Stimulated activated CD8-positive, alpha-beta memory T cell treated with anti-CD3 and anti-CD28 coated beads, Interleukin-12 subunit alpha, Interleukin-12 subunit beta, amount 100 ng/mL, for 4 hours (primary cell): ENCODE measurements at places on chromosomes 4 and X.

- DNase-seq, result no peak
Observed at GRCh38 chrX:56057325-56057724, 174.8 kb upstream of the KLF8 start.

GRCh38 chrX:13902406-13902805, 85.5 kb upstream of the GPM6B start:
- DNase-seq, result no peak

DNA sequence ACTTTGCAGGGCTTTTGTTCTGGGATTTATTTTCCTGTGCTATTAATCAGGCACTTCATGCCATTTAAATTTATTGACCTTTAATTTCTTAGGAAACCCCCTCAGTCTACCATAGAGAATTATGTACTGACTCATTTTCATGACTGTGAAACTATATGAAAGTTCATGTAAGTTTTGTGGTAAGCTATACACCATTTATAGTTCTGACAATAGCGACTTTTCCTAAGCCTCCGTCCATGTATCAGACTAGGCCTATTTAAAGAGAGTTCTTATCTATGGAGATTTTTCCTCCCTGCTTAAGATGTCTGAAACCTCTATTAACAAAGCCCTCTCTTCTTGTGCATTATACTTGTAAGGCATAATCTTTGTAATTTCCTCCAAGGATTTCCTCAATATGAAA, 111.6 kb downstream of the AFF2 start:
- DNase-seq, result no peak

DNA sequence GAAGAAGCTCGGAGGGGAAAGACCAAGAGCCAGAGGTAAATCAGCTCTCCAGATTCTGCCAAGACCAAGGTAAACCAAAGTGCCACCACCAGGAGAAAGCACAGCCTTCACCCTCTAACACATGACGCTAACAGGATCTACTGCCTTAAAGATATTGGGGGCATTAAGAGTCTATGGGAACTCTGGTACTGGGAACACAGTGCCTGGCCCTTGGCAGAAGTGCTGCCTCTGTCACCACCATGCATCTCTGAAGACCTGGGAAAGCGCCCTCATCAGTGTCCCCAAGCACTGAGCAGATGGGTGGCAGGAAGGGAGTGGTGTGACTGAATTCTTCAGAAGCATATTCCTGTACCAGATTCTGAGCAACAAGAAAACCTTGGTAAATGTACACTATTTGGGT, 1.3 kb downstream of the QDPR start:
- DNase-seq, result no peak

DNA sequence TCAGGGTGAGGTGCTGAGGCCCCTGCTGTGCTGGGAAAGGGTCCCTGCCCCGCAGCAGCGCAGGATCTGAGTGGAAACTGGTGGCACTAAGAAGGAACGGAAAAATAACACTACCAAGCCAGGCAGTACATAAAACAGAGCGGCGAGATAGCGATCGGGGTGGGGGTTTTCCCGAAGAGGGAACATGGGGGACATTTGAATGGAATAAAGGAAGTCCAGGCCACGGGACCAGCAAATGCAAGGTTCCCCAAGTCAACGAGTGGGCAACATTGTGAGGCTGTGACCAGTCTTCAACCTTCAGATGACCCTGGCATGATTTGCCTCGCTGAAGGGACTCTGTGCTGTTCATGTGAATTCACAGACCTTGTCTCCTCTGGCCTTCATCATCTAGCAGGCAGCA, 13.7 kb downstream of the MSX1 start:
- no peak for DNase-seq

DNA sequence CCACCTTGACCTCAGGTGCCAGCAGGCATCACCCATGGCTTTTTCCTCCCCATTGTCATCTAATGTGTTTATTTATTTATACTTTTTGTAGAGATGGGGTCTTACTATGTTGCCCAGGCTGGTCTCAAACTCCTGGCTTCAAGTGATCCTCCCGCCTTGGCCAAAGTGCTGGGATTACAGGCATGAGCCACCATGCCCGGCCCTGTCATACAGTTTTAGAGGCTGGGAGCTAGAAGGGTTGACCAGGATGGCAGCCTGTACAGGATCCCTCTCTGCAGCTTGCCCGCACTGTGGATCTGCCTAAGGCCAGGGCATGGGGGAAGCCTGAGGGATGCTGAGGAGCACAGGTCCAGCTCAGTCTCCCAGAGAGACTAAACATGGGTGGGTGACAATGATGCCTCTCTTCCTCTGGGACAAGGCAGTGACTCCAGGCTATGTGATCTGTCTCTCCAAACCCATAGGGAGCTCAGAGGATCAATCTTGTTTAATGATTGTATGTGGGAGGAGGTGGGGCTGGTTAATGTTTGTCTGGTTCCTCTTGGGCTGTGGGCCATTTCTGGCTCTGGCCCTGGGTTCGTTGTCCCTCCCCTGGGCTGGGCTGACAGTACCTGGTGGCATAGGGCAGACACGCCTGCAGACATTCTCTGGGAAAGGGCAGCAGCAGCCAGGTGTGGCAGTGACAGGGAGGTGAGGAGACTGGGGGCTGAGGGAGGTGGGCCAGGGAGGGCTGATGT, 8.3 kb upstream of the GJB1 start:
- DNase-seq, result no peak

DNA sequence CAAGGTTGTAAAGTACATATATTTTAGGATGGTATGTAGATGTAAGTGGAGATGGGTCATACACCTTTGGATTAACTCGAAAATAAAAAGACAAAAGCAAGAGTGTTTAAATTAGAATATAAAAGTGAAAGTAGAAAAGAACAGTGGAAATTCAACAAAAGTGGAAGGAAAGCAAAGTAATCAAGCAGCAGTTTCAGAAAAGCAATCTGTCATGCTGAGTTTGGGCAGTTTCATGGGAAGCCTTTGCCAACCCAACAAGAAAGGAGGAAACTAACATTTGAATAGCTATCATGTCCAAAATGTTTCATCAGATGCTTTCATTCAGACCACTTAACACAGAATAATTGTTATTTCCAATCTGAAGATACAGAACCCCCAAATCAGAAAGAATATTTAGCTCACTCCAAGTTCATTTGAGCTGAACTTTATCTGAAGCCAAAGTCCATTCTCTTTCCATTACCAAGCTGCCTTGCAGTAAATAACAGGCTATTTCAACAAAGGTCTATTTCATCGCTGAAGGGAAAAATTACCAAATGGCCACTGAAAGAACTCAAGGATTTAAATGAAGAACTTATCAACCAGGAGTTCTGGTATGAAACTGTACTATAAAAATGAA, 1.8 kb upstream of the EXOSC9 start:
- no peak for DNase-seq

- no peak for DNase-seq
Observed at GRCh38 chr4:92421920-92422319, 118.2 kb downstream of the GRID2 start.

GRCh38 chrX:32116047-32116446, 1044.2 kb upstream of the FTHL17 start:
- DNase-seq, result no peak

GRCh38 chrX:119069128-119069527, 3.7 kb upstream of the CT47C1 start:
- no peak for DNase-seq

- DNase-seq, result no peak
Observed at GRCh38 chr4:137909529-137910309, 332.4 kb downstream of the SLC7A11 start.

DNA sequence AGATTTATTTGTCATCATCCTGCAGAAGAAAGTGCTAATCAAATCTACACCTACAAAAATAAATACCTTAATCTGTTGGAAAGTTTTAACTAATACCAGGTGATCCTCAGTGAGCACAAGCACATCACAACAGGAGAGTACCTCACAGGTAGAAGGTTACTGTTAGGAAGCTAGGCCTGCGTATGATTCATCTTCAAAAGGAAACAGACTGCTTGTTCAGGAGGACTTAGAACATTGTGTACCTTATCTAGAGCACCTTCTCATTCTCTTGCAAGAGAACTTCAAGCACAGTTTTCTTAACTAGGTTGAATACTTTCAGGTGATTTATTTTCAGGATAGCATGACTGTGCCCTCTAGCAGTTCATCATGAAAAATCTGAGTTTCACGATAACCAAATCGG, 54.2 kb downstream of the MND1 start:
- DNase-seq, result no peak

GRCh38 chr4:59945716-59946115, 1254.4 kb upstream of the ADGRL3 start:
- DNase-seq, result no peak

GRCh38 chr4:120658772-120659171, 263.8 kb downstream of the PRDM5 start:
- DNase-seq, result no peak
